ENCODE measurements at places on chromosomes 2 and 18. TPM values are rescaled to one million over a fixed set of nuclear protein-coding genes. Genes with fewer than 3 reads are reported as not detected.
A peak's percentile ranks its signal among the peaks of the same experiment; 100 is the strongest.

The DSG1 gene
- total RNA-seq: not detected

DNA sequence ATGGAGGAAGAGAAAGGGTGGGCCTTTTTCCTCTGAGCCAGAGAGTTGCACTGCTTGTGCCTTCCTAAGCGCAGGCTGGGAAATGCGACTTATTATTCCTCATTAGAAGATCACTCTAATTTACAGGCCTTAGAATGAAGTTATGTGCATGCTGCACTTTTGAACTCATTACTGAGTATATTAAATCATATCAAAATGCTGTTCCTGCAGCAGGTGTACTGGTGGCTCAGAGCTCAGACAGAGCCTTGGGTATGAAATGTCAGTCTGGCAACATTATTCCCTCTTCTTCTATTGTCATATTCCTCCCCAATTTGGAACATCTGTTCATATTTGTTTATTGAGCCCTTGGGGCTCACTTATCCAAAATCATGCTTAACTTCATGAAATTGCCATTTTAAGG lies 85.5 kb downstream of the ADCYAP1 start:
- no peak for DNase-seq
- no peaks in the 10 kb centered on the region for H3K36me3 ChIP-seq
- no peak overlapping the region for H3K4me3 ChIP-seq
- no peaks in the 10 kb centered on the region for H3K4me1 ChIP-seq
- no peaks in the 10 kb centered on the region for H3K27me3 ChIP-seq

GRCh38 chr2:195648787-195649186 lies 8.2 kb upstream of the SLC39A10 start:
- no peaks in the 10 kb centered on the region for H3K36me3 ChIP-seq
- no peaks in the 10 kb centered on the region for H3K27me3 ChIP-seq
- no peak overlapping the region for H3K4me3 ChIP-seq
- no peaks in the 10 kb centered on the region for H3K4me1 ChIP-seq
- DNase-seq: no peak
- no peak overlapping the region for H3K27ac ChIP-seq

GRCh38 chr2:215921895-215922294 lies 91.5 kb downstream of the MREG start:
- no peak for DNase-seq
- no peak overlapping the region for H3K4me3 ChIP-seq
- H3K4me1 ChIP-seq: peaks cover 31% of the 10 kb centered on the region
- H3K27me3 ChIP-seq: no peaks in the 10 kb centered on the region
- no peak overlapping the region for H3K27ac ChIP-seq

DNA sequence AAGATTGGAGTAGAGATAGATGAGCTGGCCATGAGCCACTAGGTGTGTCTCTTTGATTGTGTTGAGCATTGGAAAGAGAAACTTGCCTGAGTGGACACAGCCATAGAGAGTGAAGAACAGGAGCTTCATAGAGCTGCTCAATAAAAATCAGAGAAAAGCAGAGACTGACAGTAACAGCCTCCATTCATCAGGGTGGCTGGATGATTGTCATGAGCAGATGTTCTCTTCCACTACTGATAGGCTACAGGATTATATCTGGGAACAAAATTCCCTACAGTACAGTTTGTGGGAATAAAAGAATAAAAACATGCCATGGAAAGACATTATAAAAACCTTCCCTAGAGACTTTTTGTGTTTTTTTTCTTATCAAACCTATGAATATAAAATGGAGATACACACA lies 404.8 kb upstream of the ACVR2A start:
- no peak overlapping the region for H3K27ac ChIP-seq
- H3K4me3 ChIP-seq: no peak overlapping the region
- no peaks in the 10 kb centered on the region for H3K27me3 ChIP-seq
- H3K4me1 ChIP-seq: no peaks in the 10 kb centered on the region
- DNase-seq: no peak

DNA sequence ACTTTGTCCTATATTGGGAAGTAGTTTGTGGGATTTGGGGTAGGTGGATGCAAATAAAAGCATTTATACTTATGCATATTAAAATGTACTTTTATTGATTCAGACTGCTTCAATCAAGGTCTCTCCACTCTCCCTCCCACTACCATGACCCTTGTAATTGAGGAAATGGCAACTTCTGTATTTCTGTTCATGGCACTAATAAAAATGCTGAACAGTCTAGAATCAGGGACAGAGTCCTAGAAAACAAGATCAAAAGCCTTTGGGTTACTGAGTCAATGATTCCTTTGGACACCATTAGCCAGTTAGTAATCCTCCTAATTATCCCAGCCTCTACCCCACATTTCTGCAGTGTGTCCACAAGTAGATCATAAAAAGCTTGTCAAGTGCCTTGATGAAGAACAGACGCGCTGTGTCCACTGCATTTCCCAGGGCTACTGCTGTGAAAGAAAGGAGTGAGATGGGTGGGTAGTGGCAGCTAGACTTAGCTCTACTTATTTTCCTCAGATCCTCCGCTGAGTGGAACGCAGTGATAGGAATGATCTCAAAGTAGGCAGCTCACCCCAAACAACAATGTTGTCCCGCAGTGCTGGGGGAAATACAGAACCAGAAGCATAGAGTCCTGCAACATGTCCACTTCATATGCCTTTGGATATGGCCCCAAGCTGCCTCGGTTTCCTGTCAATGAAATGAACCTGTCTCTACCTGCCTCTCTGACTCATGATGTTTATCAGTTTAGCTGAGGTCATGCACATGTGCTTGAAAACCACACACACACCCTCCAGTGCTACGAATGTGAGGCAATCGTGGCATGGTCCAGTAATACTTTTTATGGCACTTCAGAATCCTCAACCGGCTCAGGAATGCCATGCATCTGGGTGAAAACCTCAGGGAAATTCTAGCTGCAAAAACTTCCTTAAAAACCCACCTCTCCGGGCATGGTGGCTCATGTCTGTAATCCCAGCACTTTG lies 115.5 kb downstream of the COL6A3 start:
- no peak for DNase-seq
- H3K27me3 ChIP-seq: no peaks in the 10 kb centered on the region
- H3K27ac ChIP-seq: peak overlapping the region; percentile 89
- no peaks in the 10 kb centered on the region for H3K4me1 ChIP-seq
- H3K4me3 ChIP-seq: no peak overlapping the region
- H3K36me3 ChIP-seq: no peaks in the 10 kb centered on the region

DNA sequence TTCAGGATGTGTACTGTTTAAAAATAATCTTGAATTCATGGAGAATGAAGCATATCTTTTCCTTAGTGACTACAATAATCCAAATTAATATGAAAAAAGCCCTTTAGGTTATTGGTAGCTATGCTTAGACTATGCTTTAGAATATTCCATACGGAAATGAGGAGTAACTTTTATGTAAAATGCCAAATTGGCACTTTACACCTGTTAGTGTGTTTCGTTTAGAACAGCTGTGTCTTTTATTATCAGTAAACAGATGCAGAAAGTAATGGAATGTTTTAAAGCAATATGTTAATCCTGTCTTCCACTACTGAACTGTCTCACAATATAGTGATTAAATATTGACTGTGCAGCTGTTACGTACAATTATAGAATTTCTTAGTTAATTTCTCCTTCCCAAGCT lies 129.6 kb downstream of the PMS1 start:
- no peaks in the 10 kb centered on the region for H3K4me1 ChIP-seq
- no peaks in the 10 kb centered on the region for H3K36me3 ChIP-seq
- H3K27me3 ChIP-seq: no peaks in the 10 kb centered on the region
- no peak for DNase-seq
- no peak overlapping the region for H3K27ac ChIP-seq
- H3K4me3 ChIP-seq: no peak overlapping the region

DNA sequence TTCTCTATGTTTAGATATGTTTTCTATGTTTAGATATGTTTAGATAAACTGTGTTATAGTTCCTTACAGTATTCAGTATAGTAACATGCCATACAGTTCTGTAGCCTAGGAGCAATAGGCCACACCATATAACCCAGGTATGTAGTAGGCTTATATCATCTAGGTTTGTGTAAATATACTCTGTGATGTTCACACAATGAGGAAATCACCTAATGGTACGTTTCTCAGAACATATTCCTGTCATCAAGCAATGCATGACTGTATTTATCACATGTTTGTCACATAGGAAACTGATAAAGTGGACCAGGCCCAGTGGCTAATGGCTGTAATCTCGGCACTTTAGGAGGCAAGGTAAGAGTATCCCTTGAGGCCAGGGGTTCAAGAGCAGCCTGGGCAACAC lies 44.0 kb downstream of the RNF138 start:
- H3K4me3 ChIP-seq: no peak overlapping the region
- no peaks in the 10 kb centered on the region for H3K4me1 ChIP-seq
- H3K27ac ChIP-seq: no peak overlapping the region
- DNase-seq: no peak
- H3K27me3 ChIP-seq: no peaks in the 10 kb centered on the region

- no peak overlapping the region for H3K27ac ChIP-seq
- H3K4me3 ChIP-seq: no peak overlapping the region
- no peaks in the 10 kb centered on the region for H3K4me1 ChIP-seq
- H3K36me3 ChIP-seq: no peaks in the 10 kb centered on the region
Observed at GRCh38 chr2:118417406-118418120, 329.3 kb downstream of the INSIG2 start.

GRCh38 chr2:27095745-27096651 lies 9.4 kb downstream of the KHK start:
- peaks cover 12% of the 10 kb centered on the region for H3K4me1 ChIP-seq
- H3K27ac ChIP-seq: no peak overlapping the region
- peak overlapping the region; percentile 31 for H3K4me3 ChIP-seq
- DNase-seq: no peak
- no peaks in the 10 kb centered on the region for H3K36me3 ChIP-seq

The ARHGAP25 gene
- 6.4 TPM for total RNA-seq

DNA sequence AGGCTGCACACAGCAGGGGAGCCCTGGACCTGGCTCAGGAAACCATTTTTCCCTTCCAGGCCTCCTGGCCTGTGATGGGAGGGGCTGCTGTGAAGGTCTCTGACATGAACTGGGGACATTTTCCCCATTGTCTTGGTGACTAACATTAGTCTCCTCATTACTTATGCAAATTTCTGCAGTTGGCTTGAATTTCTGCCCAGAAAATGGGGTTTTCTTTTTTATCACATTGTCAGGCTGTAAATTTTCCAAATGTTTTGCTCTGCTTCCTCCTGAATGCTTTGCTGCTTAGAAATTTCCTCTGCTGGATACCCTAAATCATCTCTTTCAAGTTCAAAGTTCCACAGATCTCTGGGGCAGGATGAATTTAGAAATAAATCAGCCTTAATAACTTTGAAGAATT lies 78.2 kb downstream of the EHBP1 start:
- no peak for DNase-seq
- no peaks in the 10 kb centered on the region for H3K36me3 ChIP-seq
- H3K27me3 ChIP-seq: no peaks in the 10 kb centered on the region
- no peak overlapping the region for H3K4me3 ChIP-seq
- H3K4me1 ChIP-seq: no peaks in the 10 kb centered on the region

The SLC11A1 gene
- total RNA-seq: 18.9 TPM

The THSD7B gene
- 0.16 TPM for total RNA-seq

- no peaks in the 10 kb centered on the region for H3K36me3 ChIP-seq
- DNase-seq: no peak
- no peak overlapping the region for H3K4me3 ChIP-seq
Observed at GRCh38 chr18:23085066-23085465, 50.2 kb upstream of the CABLES1 start.

The POTEI gene
- total RNA-seq: not detected

GRCh38 chr2:37617119-37617892 lies 54.1 kb downstream of the CDC42EP3 start:
- no peak overlapping the region for H3K4me3 ChIP-seq
- no peaks in the 10 kb centered on the region for H3K36me3 ChIP-seq
- H3K4me1 ChIP-seq: peaks cover 15% of the 10 kb centered on the region

DNA sequence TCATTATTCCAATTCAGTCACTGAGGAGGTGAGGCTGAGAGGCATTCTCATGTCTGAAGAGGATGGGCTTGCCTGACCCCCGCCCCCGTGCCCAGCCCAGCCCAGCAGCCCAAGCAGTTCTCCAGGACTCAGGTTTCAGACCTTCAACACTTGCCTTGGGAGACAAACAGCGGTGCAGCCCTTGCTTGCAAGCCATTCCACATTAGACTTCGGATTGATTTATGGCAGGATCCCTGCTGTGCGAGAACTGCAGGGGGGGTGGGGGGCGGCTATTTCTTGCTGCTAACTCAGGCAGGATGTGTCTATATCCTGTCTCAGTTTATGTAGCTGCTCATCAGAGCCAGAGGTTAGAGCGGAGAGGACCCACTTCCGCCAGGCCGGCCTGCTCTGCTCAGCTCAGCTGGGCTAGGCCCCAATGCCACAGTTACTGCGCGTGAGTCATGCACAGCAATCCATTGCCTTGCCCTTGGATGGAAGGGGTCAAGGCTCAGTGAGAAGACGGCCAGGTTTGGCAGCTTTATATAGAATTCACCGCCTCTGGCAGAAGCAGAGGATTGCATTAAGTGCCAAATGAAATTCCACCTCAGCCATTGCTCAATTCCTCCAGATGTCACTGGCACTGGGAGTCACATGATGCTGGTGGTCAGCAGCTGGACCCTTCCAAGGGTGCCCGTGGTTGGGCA lies 1.8 kb downstream of the GYPC start:
- peak; percentile 94 for DNase-seq
- peak overlapping the region; percentile 84 for H3K4me3 ChIP-seq
- peaks cover 70% of the 10 kb centered on the region for H3K4me1 ChIP-seq
- peak overlapping the region; percentile 99 for H3K27ac ChIP-seq
- no peaks in the 10 kb centered on the region for H3K27me3 ChIP-seq
- H3K36me3 ChIP-seq: no peaks in the 10 kb centered on the region

DNA sequence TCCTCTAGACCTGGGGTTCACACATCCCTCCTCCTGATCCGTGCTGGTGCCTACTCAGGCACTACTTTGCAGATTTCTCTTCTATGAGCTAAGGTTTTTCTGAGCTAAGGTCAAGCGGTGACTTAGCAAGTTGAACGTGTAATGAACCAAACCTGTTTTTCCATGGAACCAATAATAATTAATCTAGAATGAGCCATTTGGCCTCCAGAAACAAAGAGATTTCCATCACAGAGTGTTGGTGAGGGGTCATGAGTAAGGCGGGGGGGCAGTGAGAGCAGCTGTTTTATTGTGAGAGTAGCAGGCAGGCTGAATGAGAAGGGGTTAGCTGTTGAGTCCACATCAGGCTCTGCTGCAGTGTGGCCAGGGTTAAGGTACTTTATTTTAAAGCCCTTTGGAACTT lies 112.0 kb upstream of the FOSL2 start:
- H3K36me3 ChIP-seq: no peaks in the 10 kb centered on the region
- H3K4me3 ChIP-seq: no peak overlapping the region
- H3K27me3 ChIP-seq: no peaks in the 10 kb centered on the region
- H3K4me1 ChIP-seq: peaks cover 18% of the 10 kb centered on the region

The C18orf54 gene
- 1.3 TPM for total RNA-seq

GRCh38 chr2:65031341-65032018 lies 24.7 kb upstream of the CEP68 start:
- DNase-seq: no peak
- no peak overlapping the region for H3K4me3 ChIP-seq
- no peaks in the 10 kb centered on the region for H3K27me3 ChIP-seq
- H3K4me1 ChIP-seq: no peaks in the 10 kb centered on the region
- no peak overlapping the region for H3K27ac ChIP-seq
- H3K36me3 ChIP-seq: no peaks in the 10 kb centered on the region

- H3K4me3 ChIP-seq: no peak overlapping the region
- H3K36me3 ChIP-seq: no peaks in the 10 kb centered on the region
- no peaks in the 10 kb centered on the region for H3K4me1 ChIP-seq
- H3K27me3 ChIP-seq: no peaks in the 10 kb centered on the region
- DNase-seq: no peak
Observed at GRCh38 chr2:224268441-224268840, 133.5 kb downstream of the FAM124B start.

All from sigmoid colon (tissue), 7 donors.